Inflammatory macrophage treated with lipopolysaccharide for 1 hour (primary cell): ENCODE measurements at places on chromosomes 2 and 18.

DNA sequence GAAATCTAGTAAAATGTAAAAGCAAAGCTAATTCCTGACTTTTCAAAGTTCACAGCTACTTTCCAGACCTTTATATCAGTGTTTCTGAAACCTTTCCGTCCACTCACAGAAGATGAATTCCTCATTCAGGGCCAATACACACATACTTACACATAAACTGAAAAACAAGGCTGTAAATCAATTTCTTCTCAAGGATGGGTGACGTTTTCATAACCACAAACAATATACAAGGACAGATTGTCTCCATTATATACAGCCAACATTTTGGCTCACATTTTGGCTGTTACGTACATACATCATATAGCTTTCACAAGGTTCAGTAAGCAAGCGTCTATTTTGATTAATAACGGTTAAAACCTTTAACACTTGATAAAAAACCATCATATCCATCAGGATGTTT lies 1.4 kb downstream of the RPRD1A start:
- no peak for DNase-seq

DNA sequence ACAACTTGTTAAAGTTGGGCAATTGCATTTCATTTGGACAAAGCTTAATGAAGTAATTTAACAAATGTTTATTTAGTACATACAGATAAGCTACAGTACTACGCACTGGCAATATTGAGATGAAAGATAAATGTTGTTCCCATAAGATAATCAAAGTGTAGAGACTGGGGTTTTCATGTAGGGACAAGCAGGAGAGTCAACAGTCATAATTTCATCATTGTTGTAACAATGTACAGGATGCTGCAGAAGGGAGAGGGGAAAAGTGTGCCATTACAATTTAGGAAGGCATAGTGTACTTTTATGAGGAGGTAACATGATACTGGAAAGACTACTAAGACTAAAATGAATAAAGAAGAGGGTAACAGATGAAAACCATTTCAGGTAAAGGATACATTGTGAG lies 441.6 kb downstream of the ERBB4 start:
- no peak for DNase-seq

- DNase-seq: no peak
Measured at GRCh38 chr2:109175350-109175678, 46.3 kb downstream of the SH3RF3 start.

- DNase-seq: no peak
Measured at GRCh38 chr2:119713819-119714490, 35.0 kb downstream of the TMEM177 start.

GRCh38 chr2:130375291-130376266 lies 19.7 kb downstream of the PTPN18 start:
- DNase-seq: no peak

- DNase-seq: no peak
Measured at GRCh38 chr2:44171018-44171417, 2.3 kb downstream of the PPM1B start.

- DNase-seq: no peak
Measured at GRCh38 chr2:116141891-116142474, 1672.5 kb upstream of the DDX18 start.

DNA sequence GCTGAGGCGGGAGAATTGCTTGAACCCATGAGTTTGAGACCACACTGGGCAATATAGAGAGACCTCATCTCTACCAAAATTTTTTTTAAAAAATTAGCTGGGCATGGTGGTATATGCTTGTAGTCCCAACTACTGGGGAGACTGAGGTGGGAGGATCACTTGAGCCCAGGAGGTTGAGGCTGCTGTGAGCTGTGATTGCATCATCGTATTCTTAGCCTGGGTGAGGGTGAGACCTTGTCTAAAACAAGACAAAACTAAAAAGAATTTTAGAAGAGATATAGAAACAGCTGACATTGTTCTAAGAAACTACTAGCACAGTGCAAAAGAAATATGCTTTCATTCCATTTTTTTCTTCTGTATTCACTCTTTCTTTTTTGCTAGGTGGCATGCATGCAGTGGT lies 298.4 kb downstream of the NYAP2 start:
- no peak for DNase-seq

DNA sequence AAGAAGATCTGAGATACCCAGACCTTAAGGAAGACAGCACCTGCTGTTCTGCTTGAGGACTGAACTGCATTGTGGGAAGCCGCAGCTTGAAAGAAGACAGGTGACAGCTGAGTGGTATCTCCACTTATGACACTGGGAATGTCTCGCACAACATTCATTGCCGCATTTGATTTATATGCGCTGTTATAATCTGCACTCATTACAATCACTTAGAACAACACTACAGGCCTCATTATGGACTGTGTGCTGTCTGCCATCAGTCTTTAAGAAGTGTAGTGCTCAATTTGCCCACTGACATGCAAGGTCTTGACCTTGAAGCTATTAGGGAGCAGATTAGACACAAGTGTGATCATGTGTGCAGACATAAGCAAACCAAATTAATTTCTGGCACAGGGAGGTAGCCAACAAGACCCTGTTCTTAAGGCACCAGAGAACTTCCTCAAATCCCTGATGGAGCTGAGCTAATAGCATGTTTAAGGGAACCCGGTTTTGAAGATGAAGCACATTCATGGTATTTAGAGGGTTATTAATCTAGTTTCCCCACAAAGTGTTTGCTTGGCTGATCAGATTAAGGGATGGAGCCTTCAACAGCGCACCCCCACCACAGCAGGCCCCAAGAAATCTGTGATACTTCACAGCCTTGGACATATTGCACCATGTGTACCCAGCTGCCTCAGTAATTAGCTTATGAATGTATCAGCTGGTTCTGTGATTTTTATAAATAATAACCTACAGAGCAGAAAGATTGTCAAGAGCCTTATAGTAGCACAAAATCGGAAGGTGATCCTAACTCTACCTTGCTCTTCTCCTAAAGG lies 146.8 kb downstream of the SATB2 start:
- DNase-seq: no peak

- DNase-seq: no peak
Measured at GRCh38 chr2:96546797-96547196, 10.2 kb downstream of the ARID5A start.

DNA sequence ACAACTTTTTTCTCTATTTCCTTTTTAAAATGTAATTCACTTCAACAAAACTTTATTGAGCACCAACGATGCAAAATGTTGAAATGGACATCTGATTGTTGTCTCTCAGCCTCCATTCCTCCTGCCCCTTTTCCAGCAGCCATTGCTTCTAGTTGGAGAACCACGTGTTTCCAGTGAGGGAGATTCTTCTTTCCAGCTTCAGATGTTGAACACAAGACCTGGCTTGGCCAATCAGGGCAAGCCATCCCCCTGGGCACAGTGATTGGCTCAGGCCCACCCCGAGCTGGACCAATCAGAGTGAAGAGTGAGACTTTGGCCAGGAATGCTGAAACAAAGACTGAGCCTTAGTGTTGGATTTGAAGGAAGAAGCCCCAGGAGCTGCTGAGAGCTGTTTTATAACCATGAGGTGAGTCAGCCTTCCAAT lies 59.0 kb downstream of the E2F6 start:
- no peak for DNase-seq

DNA sequence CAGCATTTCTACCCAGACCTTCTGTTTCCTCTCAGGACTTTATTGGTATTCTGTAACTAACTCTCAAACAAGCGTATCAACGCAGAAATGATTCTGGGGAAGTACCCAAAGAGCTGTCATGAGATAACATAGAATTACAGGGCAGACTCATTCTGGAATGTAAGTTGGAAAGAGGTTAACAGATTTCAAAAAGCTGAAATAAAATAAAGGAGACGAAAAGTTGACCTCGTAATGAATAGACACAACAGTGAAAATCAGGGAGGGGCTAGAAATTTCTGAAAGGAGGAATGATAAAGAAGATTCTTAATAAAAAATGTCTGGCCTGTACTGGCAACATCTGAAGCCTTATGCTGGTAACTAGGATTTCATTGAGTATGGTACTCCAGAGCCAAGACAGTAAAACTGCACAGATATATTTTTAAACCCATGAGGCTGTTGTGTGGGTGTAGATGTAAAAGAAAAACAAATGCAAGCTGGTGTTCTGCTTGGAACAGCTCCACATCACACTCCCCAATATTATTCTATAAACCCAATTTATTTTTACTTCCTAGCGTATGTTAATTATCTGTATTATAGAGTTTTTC lies 23.9 kb downstream of the RBMS1 start:
- DNase-seq: no peak

GRCh38 chr2:150672311-150672710 lies 184.8 kb upstream of the RND3 start:
- DNase-seq: no peak

- DNase-seq: no peak
Measured at GRCh38 chr18:23207191-23207955, 72.1 kb downstream of the CABLES1 start.

- DNase-seq: no peak
Measured at GRCh38 chr2:11680901-11681721, 11.1 kb upstream of the NTSR2 start.

DNA sequence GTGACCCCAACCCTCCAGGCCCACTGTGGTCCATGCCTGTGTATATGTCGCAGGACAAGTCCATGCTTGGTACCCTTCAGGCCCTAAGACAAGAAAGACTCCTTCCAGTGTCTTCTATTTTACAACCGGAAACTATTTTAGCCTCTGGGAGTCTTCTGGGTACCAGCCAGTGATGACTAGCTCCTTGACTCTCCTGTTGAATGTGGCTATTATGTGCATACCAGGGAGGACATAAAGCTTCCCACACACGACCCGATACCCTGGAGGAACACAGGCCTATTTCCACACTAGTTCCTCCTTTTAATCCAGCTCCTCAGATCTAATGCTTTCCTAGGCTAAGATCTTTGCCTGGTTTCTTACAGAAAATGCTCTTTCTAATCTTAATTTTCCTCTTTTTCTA lies 178.1 kb downstream of the NCKAP5 start:
- no peak for DNase-seq

DNA sequence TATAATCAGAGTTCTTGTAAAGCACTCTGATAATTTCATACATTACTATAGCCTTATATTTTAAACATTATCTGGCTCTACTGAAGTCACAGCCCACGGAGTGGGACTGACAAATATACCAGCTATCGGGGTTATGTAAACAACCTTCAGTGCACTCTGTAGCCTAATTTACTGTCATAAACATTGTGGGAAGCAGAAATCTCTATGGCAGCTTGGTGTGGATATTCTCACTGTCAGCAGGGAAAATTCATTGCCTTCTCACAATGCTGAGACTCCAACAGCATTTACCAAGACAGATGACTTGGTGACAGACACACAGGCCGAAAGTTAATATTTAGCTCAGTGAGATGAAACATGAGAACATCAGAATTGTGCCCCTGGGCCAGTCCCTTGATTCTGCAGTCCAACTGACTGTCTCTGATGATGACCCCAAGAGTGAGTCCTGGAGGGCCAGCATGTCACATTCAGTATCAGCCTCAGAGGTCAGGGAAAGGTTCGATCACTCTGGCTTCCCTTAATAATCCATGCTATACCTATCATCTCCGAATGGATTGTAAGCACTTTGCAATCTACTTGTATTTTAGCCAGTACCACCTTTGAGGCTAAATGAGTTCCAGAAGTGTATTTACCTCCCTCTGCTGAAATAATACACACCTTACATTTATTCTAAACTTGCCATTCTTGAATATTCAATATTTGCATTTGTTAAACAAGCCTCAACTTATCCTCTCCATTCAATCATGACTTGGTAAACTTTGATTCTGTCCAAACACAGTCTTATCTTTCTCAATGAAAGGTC lies 146.2 kb upstream of the OSR1 start:
- DNase-seq: no peak

GRCh38 chr2:113245276-113245711 lies 33.4 kb downstream of the PAX8 start:
- DNase-seq: no peak

- DNase-seq: no peak
Measured at GRCh38 chr2:176158855-176159662, 2.0 kb downstream of the HOXD3 start.

- DNase-seq: no peak
Measured at GRCh38 chr2:3317277-3317685, 60.3 kb downstream of the EIPR1 start.

DNA sequence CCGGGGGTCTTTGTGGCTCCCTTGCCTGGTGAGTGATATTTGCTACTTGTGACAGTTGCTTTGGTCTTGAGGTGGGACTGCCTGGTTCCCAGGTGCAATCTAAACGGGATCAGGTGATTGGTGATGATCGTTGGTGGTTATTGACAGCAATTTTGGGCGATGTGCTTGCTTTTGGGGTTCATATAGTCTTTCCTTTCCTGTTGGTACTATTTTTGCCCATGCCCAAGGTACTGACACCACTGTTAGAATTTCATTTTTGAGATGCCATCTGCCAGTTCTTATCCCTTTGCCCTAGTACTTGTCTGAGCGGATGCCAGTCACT lies 573 bp downstream of the WDR7 start:
- DNase-seq: no peak

DNA sequence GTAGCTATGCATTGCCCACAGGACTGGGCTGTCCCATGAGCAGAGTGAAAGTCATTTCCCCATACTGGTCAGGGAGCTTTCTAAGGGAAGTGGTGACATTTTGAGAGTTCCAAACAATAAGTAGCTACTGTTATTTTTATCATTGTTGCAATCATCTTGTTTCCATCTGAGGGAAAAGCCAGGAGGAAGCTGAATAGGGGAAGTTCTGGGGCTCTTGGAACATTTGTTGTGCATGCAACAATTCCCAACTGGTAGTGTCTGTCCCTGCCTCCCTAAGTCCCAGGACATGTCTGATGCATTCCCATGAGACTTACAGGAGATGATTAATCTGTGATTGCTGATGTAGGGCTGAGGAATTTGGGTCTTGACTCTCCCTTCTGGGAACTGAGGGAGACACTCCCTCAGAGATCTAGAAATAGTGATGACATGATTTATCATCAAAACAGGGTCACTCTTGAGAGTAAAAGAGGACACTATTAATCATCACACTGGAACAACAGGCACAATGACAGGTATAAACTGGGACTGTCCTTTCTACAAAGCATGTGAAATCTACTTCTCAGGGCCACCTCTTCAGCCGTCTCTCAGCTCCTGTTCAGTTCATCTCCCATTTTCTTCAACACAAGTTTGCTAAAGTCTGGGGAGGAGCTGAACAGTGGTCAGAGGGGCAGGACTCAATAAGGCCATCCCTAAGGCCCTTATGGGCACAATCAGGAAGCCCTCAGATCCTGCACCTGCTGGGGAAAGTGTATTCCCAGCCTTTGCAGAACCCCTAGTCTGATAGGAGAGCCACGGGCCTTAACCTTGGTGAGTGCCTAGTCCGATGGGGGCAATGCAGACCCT lies 28.0 kb upstream of the MARCO start:
- peak; percentile 100 for DNase-seq

DNA sequence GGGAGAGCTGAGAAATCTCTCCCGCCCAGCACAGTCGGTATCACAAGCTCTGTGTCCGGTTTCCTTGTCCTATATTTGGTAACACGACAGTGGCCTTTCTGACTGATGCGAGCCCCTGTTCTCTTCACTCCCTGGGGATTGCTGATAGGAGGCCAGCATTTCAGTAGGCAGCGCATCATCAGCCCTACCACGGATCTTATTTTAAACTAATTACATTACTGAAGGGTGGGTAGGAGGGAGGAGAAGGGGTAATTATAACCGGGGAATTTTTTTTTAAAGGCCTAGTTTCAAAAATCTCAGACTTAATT lies 125.6 kb upstream of the LGALSL start:
- peak; percentile 22 for DNase-seq

- DNase-seq: no peak
Measured at GRCh38 chr18:57025540-57025939, 121.3 kb upstream of the BOD1L2 start.
